Fibroblast of the aortic adventitia (primary cell): ENCODE measurements at places on chromosomes 2 and 18.
A peak's percentile ranks its signal among the peaks of the same experiment; 100 is the strongest.

GRCh38 chr2:86417961-86418360, 23.2 kb upstream of the KDM3A start:
- peak; percentile 31 for DNase-seq

- DNase-seq = peak; percentile 55
Observed at GRCh38 chr2:199471443-199472057, 13.8 kb upstream of the SATB2 start.

- DNase-seq = peak; percentile 1
Observed at GRCh38 chr2:7510353-7510752, 593.1 kb downstream of the RNF144A start.

DNA sequence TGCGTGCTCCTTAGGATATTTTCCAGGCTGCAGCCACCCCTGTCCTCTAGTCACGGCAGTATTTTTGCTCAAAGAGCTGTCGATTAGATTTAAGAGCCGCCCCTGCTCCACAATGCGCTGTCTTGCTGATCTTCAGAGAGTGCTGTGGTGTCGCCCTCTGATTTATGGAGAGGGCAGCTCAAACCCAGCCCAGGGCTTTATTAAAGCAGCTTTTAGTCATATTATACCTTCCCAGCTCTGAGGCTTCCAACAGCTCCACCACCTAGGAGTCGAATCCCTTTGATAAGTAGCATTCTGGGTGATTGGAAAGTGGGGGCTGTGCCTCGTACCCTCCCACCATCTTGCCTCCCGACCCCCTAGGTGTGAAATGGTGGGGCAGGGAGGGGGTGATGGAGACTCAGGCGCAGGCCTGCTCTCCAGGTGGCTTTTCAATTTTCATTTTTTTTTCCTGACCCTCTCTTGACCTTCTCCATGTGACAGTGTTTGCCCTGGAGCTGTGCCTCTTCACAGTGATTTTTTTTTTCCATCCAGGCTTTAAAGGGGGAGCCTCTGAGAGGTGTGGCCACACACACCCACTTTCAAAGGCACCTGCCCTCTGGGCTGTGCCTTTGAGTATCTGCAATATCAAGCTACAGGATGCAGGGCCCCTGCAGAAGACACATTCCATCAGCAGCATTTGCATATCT, 53.1 kb upstream of the NRP2 start:
- DNase-seq = no peak

DNA sequence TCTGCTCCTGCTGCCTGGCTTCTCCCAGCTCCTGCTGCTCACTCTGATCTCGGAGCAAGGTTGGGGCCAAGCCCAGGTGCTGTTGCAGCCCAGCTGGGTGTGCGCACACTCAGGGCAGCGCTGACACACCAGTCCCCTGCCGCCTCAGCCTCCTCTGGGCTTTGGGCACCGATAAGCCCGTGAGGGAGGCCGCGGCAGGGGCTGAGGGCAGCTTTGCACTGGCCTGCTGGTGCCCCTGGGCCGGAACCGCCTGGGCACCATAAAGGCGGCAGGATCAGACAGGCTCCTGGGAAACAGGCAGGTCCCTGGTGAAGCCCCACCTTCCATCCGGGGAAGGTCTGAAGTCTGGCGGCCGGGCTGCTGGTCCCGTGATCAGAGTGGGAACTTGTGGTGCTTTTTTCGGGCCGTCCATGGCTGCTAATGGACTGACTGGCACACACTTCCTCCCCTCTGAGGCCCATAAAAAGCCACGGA, 14.1 kb upstream of the EML6 start:
- no peak for DNase-seq

GRCh38 chr2:237445611-237446337, 31.8 kb upstream of the COL6A3 start:
- no peak for DNase-seq

- peak; percentile 29 for DNase-seq
Observed at GRCh38 chr18:80170395-80171053, 61.5 kb downstream of the ADNP2 start.

DNA sequence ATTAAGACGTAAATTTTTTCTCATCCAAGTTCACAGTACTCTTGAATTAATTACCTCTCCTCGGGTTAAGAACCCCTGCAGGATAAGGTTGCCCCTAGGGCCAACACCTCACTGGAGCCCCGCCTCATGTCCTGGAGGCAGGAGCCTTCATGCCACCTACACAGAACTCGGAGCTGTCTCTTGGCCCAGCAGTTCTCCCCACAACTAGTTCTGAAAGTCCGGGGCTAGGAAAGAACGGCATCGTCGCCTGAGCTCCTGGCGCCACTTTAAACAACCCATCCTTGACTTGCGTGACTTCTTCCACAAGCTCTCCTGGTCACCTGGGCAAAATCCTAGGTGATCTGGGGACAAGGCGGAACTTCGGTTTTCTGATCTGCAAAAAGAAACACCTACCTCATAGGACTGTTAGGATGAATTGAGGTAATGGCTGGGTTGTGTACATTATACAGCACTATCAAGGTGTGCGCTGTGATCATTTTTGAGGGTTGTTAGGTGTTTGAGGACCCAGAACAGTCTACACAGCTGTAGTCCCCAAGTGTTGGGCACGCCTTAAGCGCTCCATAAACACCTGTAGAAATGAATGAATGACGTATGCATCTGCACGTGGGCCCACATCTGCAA, 641 bp upstream of the ITGA6 start:
- no peak for DNase-seq

DNA sequence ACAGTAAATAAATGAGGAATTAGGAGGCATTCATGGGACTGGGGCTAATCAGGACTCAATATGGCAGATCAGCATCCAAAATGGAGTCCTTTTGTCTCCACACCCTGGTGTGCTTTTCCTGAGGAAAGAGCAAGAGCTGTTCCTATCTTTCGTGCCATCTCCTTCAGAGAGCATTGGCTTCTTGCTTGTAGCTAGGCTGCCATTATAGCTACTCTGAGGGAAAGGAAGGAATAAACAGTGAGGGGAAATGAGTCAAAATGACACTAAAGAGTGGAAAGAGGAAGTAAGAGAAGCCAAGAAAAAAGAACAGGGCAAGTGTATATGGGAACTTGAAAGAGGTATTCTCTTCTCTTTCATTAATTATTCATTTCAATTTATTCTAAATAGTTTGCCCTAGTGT, 8.4 kb upstream of the NMI start:
- DNase-seq = no peak

DNA sequence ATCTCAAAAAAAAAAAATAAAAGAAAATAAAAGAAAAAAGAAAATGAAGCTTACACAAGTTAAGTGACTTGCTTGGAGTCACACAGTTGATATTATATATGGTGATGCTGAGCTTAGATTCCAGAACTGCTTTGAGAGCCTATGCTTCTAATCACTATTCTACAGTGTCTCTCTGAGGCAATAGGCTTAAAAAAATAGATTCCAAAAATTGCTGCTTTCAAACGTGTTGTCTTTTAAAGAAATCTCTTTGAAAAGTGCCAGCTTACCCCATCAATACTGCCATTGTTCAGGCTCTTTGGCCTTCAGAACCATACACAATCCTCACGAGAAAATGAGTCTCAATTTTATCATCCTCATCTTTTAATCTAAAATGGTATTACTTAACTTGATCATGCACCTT, 102.6 kb downstream of the CDK15 start:
- peak; percentile 16 for DNase-seq

DNA sequence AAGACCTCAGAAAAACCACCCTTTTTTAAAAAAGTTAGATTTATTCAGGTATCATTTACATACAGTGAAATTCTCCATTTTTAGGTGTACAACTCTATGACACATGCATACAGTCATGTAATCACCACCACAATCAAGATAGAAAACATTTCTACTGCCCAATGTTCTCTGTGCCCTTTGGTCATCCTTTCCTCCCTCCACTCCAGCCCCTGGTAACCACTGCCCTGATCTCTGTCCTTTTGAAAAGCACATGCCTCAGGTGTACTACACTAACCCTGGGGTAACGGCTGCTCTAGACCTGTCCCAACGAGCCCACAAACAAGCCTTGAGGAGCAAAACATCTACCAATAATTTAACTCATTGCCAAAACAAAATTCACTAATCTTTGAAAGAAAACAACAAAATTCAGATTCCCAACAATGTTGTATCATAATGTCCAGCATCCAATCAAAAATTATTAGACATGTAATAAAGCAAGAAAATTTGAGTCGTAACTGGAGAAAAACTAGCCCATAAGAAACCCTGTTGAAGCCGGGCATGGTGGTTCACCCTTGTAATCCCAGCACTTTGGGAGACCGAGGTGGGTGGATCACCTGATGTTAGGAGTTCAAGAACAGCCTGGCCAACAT, 25.9 kb upstream of the KLF11 start:
- no peak for DNase-seq

GRCh38 chr2:63049970-63050333, 678 bp upstream of the OTX1 start:
- DNase-seq = peak; percentile 32

DNA sequence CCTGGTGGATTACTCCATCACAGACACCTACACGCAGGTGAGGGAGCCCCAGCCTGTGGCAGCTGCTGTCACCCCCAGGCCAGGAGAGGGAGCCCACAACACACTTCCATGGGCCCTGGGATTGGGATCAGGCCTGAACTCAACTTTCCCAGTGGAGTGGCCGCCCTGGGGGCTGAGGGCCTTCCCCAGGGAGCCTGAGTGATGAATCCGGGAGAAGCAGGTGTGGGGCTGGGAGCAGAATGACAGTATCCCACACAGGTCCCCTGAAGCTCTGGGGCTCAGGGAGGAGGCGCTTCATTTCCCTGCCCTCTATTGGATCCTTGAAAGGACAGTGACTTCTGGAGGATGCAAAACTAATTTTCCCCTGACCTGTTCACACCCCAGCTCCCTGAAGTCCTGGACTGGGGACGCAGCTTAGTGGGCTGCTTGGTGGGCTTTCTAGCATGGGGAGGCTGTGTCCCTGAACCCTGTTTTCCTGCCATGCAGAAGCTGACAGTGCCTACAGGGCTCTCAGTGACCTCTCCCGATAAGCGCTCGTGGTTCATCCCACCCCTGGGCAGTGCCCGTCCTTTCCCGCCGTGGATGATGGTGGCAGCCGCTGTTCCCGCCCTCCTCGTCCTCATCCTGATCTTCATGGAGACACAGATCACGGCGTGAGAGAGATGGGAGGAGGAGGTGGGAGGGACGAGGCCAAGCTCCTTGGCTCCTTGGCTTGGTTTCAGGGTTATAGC, 11.0 kb downstream of the SLC4A3 start:
- DNase-seq = no peak

DNA sequence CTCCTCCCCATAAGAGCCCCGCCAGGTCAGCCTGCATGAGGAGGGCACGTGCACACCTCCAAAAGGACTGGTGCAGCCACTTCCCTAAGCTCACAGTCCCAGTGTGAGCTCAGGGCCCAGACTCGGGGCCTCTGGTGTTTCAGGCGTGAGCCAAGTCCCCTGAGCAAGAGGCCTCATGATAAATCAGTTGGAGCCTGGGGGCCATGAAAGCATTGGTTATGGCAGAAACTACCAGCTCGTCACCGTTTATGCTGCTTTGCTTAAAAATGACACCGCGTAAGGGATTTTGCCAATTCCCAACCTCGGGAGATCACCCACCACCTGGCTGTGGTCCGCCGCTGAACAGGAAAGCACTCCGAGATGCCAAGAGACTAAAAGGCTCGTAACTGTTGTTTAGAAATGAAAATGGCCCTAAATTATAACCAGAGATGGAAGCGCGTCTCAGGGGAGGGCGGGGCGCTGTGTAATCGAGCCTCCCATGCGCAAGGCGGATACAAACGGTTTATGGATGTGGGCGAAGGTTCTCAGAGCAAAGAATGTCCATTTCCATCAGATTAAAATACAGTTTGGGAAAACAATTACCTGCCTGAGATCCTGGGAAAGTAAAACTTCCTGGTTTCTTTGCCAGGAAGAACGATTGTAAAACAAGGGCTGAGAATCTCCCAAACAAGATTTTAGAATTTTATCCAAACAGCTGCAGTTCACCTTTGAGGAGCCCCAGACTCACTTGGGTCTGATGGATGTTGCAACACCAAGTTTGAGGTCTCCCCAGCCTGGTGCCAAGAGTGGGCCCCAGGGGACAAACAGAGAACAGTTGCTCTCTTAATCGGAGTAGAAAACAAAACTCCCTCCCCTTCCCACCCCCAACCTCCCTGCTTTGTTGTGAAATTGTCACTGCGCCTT, 141.4 kb downstream of the BCL2 start:
- no peak for DNase-seq

- DNase-seq = no peak
Observed at GRCh38 chr2:117603567-117603966, 210.9 kb upstream of the DDX18 start.

GRCh38 chr18:59993560-59993959, 93.8 kb downstream of the PMAIP1 start:
- DNase-seq = no peak

DNA sequence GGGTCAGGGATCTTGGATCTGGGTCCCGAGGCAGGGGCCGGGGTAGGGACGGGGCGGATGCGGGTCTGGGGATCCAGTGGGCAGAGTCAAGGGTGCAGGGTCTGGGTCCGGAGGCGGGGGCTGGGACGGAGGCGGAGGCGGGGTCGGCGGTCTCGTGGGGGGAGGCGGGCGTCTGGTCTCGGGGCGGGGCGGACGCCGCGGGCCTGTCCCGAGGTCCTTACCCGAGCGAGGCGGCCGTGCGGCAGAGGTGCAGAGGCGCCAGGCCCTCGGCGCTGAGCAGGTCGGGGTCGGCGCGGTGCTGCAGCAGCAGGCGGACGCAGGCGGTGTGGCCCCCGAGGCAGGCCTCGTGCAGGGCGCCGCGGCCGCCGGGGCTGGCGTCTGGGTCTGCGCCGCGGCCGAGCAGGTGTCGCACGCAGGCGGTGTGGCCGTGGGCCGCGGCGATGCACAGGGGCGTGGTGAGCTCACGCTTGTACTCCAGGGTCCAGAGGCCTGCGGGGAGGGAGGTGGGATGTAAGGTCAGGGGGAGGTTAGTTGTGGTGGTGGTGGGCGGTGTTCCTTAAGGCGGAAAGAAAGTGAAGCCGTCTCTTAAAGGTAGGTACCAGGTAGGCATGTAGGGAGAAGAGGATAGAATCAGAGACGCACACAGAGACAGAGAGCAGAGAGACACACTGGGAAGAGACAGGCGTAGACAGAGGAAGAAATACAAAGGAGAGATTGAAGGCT, 26.6 kb downstream of the ASB18 start:
- no peak for DNase-seq

GRCh38 chr18:73099759-73100158, 232.0 kb upstream of the NETO1 start:
- no peak for DNase-seq
